ENCODE measurements at places on chromosomes 2 and 18. TPM values are rescaled to one million over a fixed set of nuclear protein-coding genes. Genes with fewer than 3 reads are reported as not detected.

Gene ETAA1
- 4.3 TPM for total RNA-seq

Gene IL18R1
- total RNA-seq: 1.8 TPM

Gene HOXD8
- 0.14 TPM for total RNA-seq

Gene TOGARAM2
- total RNA-seq: 51.9 TPM

Gene GALM
- total RNA-seq: 14.4 TPM

Gene UGT1A4
- not detected for total RNA-seq

Gene CRYBA2
- total RNA-seq: not detected

Gene NYAP2
- total RNA-seq: not detected

Gene APOB
- total RNA-seq: 9.1 TPM

DNA sequence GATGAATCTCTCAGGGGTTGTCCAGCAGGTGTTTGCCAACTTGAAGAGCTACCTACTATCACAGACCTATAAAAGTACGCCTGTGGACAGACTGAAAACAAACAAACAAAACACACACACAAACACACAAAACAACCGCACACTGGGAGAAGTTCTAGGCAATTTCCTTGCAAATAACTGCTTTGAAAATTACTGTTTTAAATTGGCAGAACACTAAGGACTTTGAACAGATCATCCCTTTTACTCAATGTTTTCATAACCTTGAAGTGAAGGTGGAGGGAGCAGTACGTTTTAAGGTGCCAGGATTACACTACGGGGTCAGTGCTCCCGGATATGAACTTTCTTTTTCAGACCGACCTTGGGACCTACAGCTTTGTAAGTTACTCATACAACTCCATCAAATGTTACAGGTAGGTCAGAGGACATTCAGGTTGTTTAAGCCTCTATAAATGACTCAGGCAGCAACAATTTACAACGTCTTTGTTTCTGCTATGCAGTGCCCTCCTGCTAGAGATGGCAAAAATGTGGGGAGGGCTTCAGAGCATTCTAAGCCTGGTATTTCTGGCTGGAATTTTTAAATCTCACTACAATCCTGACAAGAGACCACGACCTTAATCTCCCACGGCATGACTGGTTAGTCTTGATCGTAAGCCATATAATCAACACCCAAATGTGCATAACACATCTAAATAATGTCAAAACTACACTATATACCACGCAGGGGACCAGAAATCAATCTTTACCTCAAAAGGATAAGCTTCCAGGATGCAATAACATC lies 1.4 kb upstream of the SLC20A1 start:
- DNase-seq: no peak
- no peaks in the 10 kb centered on the region for H3K27me3 ChIP-seq
- H3K27ac ChIP-seq: peak overlapping the region; percentile 99

DNA sequence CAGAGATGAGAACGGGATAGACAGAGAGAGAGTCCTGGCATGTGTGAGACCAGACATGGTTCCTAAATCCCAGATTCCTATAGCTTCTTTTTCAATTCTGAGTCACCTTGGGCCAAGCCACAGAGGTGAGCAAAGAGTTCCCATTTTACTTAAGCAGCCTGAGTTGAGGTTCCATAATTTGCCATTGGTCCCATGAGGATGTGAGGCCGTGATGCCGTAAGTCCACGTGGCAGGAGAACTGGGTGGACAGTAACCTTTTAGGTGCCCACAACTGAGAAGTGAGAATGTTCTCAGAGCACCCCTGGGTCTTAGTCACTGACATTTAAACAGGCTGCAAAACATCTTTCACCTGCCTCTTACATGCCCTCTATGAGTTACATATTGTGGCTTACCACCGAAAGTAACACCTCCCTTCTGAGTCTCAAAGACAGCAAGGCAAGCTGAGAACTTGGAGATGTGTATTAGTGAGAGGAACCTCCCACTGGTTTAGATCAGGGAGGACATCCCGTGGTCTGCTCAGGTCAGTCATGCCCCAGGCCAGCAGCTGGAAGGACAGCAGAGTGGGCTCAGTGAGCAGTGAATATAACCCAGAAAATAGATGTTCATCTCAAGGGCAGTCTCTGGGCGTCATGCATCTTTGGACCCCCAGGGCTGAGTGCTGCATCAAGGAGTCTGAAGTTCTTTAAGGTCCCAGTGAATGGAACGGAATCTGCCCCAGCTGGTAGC lies 127.9 kb upstream of the LGALSL start:
- peaks cover 6% of the 10 kb centered on the region for H3K27me3 ChIP-seq
- H3K27ac ChIP-seq: no peak overlapping the region
- DNase-seq: no peak
- no peak overlapping the region for H3K4me3 ChIP-seq
- H3K4me1 ChIP-seq: peaks cover 39% of the 10 kb centered on the region

DNA sequence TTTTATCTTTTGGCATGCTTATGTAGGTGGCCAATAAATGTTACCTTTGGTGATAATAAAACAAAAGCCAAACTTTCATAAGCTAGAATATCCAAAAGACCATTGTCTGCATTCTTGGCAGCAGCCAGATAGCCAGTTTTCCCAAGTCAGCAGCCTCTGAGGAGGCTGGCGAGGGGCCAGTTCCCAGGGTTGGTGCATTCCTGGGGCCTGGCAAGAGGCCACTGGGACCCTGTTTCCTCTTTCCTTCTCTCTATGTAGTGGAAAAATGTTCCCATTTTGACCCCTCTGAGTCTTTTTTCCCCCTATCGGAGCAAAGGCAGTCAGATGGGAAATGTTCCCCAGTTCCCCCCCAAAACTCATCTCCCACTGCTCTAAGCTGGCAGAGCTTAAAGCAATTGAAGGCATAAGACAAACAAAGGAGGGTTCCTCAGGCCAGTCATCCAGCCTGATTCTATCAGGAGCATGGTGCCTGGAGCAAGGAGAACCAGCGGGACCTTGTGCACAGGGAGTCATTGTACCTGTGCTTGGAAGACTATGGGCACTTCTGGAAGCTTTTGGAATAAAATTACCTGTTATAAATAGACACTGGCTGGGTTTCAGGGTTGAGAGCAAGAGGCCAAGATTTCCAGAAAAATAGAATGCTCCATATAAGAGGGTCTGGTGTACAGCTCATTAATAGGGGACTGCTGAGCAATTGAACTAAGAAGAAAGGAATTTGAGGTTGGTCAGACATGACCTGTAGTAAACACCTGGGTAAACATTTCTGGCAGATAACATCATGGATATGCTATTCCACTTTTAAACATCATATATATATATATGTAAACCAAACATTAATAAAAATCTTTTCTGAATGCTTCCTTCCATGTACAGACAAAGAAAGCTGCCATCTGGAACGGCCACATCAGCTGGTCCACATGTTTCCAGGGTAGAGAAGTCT lies 63.4 kb downstream of the NCKAP5 start:
- H3K4me3 ChIP-seq: no peak overlapping the region
- no peaks in the 10 kb centered on the region for H3K27me3 ChIP-seq
- DNase-seq: peak; percentile 40
- peaks cover 23% of the 10 kb centered on the region for H3K4me1 ChIP-seq

DNA sequence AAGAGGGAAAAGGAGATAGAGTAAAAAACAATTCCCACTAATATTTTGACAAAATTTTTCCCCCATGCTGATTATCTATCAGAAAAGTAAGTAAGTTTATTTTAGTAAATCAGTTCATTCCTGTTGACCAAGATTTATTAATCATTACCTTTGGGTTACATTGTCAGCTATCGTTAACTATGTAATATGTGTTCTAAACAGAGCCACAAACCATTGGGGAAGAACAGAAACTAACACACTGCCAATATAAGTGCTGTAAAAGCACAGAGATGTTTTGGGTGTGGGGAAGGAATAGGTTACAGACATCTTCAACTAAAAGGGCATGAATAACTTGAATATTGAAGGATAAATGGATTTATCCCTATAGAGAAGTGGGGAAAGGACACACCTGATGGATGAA lies 42.5 kb upstream of the ACADL start:
- no peaks in the 10 kb centered on the region for H3K36me3 ChIP-seq
- H3K4me1 ChIP-seq: no peaks in the 10 kb centered on the region
- no peak overlapping the region for H3K27ac ChIP-seq
- DNase-seq: no peak

DNA sequence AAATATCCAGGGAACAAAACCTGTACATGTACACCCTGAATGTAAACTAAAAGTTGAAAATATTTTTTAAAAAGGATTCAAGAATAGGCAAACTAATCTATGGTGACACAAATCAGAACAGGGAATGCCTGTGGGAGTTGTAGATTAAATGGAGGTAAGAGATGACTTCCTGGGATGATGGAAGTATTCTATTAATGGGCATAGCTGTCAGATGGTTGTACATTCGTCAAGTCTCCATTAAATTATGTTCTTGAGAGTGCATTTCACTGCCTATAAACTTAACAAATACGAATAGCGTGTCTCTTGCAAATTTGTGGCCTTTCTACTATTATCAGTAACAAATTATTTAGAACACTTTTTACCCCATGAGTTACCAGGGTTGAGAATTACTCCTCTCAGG lies 207.0 kb downstream of the HNMT start:
- H3K36me3 ChIP-seq: no peaks in the 10 kb centered on the region
- no peak overlapping the region for H3K4me3 ChIP-seq
- no peak for DNase-seq

- no peaks in the 10 kb centered on the region for H3K36me3 ChIP-seq
- H3K27me3 ChIP-seq: peaks cover 100% of the 10 kb centered on the region
- H3K4me1 ChIP-seq: peaks cover 73% of the 10 kb centered on the region
- peak overlapping the region; percentile 56 for H3K4me3 ChIP-seq
- no peak for DNase-seq
Observed at GRCh38 chr2:44938287-44939105, 3.0 kb upstream of the SIX3 start.

DNA sequence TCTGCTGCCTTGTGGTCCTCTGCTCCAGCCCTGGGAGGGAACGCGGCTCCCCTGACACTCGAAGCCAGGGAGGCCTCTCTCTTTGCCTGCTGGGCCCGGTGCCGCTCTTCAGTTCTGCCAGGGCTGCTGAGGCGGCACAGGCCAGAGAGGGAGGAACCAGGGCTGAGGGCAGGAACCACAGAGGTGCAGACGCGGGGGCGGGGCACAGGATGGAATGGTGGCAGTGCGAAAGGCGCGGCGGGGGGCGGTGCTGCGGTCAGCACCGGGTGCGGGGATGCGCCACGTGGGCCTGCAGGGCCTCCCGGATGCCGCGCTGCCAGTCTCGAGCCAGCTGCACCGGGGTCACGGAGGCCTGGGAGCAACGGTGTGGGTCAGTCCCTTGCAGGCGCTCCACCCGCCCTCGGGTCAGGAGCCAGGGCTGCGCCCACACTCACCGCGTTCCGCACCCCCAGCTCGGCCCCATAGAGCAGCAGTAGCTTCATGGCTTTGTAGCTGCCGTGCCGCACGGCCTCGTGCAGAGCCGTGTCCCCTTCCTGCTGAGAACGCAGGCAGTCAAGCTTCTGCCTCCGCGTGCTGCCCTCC lies 4.4 kb downstream of the ANKRD23 start:
- peaks cover 30% of the 10 kb centered on the region for H3K36me3 ChIP-seq
- H3K4me3 ChIP-seq: no peak overlapping the region
- H3K4me1 ChIP-seq: peaks cover 49% of the 10 kb centered on the region
- H3K27ac ChIP-seq: no peak overlapping the region
- peak; percentile 57 for DNase-seq
- no peaks in the 10 kb centered on the region for H3K27me3 ChIP-seq

DNA sequence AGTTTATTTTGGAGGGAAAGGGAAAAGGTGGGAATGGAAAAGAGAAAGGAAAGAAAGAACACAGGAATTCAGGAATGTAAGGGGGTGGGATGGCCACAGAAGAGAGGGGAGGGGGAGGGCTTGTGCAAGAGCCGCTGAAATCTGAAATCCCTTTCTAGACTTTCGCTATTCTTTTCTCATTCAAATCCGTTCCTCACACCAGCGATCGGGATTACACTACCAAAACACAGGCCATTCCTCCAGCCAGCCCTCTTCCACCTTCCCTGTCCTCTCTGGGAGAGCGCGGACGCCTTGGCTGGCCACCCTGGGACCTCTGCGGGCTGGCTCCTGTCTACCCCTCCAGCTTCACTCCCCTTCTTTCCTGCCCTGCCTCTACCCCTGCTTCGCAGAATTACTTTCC lies 102.3 kb downstream of the CDCA7 start:
- H3K27me3 ChIP-seq: peaks cover 12% of the 10 kb centered on the region
- DNase-seq: no peak
- H3K4me1 ChIP-seq: no peaks in the 10 kb centered on the region
- no peak overlapping the region for H3K27ac ChIP-seq

- H3K36me3 ChIP-seq: no peaks in the 10 kb centered on the region
- no peak overlapping the region for H3K27ac ChIP-seq
- DNase-seq: no peak
- no peak overlapping the region for H3K4me3 ChIP-seq
Observed at GRCh38 chr2:224611938-224612337, 26.8 kb upstream of the CUL3 start.

GRCh38 chr2:162734866-162735265 lies 103.7 kb downstream of the KCNH7 start:
- no peak overlapping the region for H3K4me3 ChIP-seq
- H3K36me3 ChIP-seq: no peaks in the 10 kb centered on the region
- DNase-seq: no peak
- H3K4me1 ChIP-seq: no peaks in the 10 kb centered on the region
- H3K27me3 ChIP-seq: no peaks in the 10 kb centered on the region
- no peak overlapping the region for H3K27ac ChIP-seq

DNA sequence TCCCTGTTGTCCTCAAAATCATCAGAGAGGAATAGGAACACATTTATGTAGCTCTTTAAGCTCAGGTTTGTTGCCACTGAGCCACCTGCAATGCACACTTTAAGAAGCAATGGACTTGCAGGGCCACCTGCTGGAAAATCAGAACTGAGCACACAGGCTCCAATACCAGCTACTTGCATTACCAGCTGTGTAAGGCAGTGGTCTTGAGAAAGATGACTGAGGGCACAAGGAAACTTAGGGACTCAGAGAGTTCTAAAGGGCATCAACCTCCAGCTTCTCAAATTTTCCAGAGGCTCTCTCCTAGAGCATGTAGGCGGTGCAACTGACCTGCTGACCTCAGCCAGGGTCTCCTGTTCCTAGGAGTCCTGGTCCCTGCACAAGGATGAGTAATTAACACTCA lies 2.5 kb upstream of the CNDP2 start:
- H3K36me3 ChIP-seq: no peaks in the 10 kb centered on the region
- no peaks in the 10 kb centered on the region for H3K27me3 ChIP-seq
- peak overlapping the region; percentile 60 for H3K27ac ChIP-seq
- DNase-seq: no peak
- H3K4me1 ChIP-seq: peaks cover 42% of the 10 kb centered on the region

- H3K4me1 ChIP-seq: peaks cover 27% of the 10 kb centered on the region
- no peak overlapping the region for H3K27ac ChIP-seq
- H3K36me3 ChIP-seq: no peaks in the 10 kb centered on the region
- peak overlapping the region; percentile 64 for H3K4me3 ChIP-seq
Observed at GRCh38 chr2:80302314-80303005, 2.1 kb downstream of the LRRTM1 start.

- H3K4me3 ChIP-seq: no peak overlapping the region
- no peaks in the 10 kb centered on the region for H3K4me1 ChIP-seq
- H3K27ac ChIP-seq: no peak overlapping the region
- no peaks in the 10 kb centered on the region for H3K36me3 ChIP-seq
- no peaks in the 10 kb centered on the region for H3K27me3 ChIP-seq
- no peak for DNase-seq
Observed at GRCh38 chr2:151374436-151374835, 17.0 kb downstream of the TNFAIP6 start.

All from left ventricle myocardium inferior (tissue), 1 donor.